Activated CD4-positive, alpha-beta T cell treated with anti-CD3 and anti-CD28 coated beads, Interleukin-2, Interleukin-4, amounts not matched to agents 100 ng/mL and 50 ng/mL, durations not matched to agents 16 hours and 8 hours (primary cell): ENCODE measurements at places on chromosomes 4 and X.

DNA sequence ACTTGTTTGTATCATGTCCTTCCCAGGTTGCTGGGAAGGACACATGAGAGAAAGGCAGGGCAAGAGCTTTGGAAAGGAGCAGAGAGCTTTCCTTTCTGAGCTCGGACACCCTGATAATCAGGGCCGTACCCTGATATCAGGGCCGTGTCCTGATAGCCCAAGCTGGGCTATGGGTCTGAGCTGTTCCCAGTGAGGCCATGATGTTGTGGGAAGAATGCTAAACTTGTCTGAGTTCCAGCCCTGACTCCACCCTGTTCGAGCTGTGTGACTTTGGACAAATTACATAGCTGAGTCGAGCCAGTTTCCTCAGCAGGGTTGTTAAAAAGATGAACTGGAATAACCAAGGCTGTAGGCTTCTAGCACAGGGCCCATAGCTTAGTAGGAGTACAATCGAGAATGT lies 3.3 kb upstream of the CXCR3 start:
- no peak for DNase-seq

- DNase-seq: no peak
Measured at GRCh38 chrX:45295259-45295986, 94.7 kb upstream of the DIPK2B start.

GRCh38 chrX:150975655-150976390 lies 7.3 kb upstream of the HMGB3 start:
- DNase-seq: no peak

DNA sequence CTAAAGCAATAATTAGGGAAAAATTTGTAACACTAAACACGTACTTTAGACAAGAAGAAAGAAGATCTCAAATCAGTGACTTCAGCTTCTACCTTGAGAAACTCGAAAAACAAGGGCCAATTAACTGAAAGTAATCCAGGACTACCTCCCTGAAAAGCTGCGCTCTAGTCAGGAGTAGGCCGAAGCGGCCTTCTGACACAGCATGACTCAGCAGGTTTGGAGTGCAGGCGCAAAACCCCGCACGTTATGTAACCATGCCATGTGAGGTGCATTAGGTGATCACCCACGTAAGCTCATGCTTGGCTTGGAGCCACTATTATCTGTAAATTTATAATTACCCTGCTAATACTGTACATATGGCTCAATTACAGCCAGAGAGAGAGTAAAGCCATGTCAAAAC lies 52.8 kb upstream of the CCDC149 start:
- no peak for DNase-seq
